ENCODE measurements at places on chromosomes 2 and 18.
A peak's percentile ranks its signal among the peaks of the same experiment; 100 is the strongest.

- no peak for DNase-seq
Measured at GRCh38 chr18:41537666-41538065, 417.4 kb upstream of the PIK3C3 start.

- peak; percentile 14 for DNase-seq
Measured at GRCh38 chr2:25410370-25410769, 68.6 kb upstream of the DNMT3A start.

GRCh38 chr2:189362283-189362682 lies 79.0 kb upstream of the WDR75 start:
- DNase-seq: no peak

DNA sequence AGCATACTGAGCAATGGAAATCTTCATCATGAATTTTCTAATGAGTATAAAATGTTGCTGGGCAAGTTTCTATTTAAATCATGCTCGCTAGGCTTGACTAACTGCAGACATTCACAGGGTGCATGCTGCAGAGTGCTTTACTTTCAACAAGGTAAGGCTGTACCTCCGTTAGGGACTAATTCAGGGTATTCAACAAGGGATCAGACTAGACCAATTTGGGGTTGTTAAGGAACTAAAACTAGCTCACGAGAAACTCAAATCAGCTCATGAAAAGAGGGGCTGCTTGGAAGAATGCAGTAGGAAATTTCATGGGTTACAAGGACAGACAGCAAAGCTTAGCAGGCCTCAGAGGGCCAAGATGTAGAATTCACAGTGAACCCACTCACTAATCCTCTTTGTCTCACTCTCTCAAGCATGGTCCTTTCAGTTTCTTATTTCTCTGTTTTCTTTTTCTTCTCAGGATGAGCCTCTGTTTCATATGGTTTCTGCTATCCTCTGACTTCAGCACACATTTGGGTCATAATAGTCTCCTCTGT lies 2.2 kb downstream of the MYO3B start:
- no peak for DNase-seq

GRCh38 chr2:10318345-10318744 lies 15.6 kb downstream of the HPCAL1 start:
- no peak for DNase-seq

GRCh38 chr2:64779117-64779690 lies 125.5 kb upstream of the SERTAD2 start:
- DNase-seq: no peak

GRCh38 chr2:11835403-11835802 lies 89.0 kb downstream of the LPIN1 start:
- DNase-seq: no peak

DNA sequence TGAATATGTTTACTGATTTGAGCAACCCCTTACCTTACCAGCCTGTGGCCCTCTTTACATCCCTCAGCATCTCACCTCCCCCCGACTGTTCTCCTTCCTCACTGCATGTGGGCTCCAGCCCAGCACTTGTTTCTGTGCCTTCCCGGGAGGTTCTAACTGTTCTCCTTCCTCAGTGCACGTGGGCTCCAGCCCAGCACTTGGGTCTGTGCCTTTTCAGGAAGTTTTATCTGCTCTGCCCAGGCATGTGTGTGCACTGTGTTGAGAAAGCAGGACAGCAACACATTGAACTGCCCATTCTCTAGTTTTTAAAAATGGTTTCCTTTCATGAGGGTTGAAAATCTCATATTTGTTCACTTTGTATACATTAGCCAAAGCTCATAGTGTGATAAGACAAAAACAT lies 158.4 kb downstream of the ATP9B start:
- no peak for DNase-seq

DNA sequence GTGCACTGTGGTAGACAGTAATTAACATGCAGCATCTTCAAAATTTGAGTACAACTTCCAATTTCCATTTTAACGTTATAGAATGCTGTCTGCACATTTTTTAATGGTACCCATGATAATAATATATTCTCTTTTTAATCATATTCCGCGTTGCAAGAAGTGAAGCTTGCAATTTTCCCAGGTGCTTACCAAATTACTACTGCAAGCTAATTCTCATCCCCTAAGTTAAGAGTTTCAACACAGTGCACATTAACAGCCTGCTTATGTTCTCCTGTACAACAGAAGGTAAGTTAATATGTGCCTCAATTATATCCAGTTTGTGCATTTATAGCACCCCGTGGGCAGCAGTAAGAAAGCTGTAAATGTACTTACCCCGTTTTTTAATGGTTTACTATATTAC lies 132.9 kb downstream of the CBLN2 start:
- no peak for DNase-seq
